Progenitor cell of endocrine pancreas (in vitro differentiated cells): ENCODE measurements at places on chromosomes 4 and X. TPM values are rescaled to one million over a fixed set of nuclear protein-coding genes. Genes with fewer than 3 reads are reported as not detected.

GRCh38 chr4:116664198-116664597 is 421.2 kb downstream of the TRAM1L1 start:
- no peak overlapping the region for H3K27ac ChIP-seq
- no peaks in the 10 kb centered on the region for H3K36me3 ChIP-seq
- no peaks in the 10 kb centered on the region for H3K4me1 ChIP-seq
- H3K27me3 ChIP-seq = no peaks in the 10 kb centered on the region
- DNase-seq = no peak

The HMX1 gene
- 0.65 and 0.87 TPM in 2 replicates for total RNA-seq

The FATE1 gene
- total RNA-seq = 0.78 TPM in 1 of 2 replicates, not detected in the other

- no peaks in the 10 kb centered on the region for H3K36me3 ChIP-seq
- peaks cover 7% of the 10 kb centered on the region for H3K4me1 ChIP-seq
- H3K27ac ChIP-seq = no peak overlapping the region
- no peak overlapping the region for H3K4me3 ChIP-seq
- H3K27me3 ChIP-seq = peaks cover 2% of the 10 kb centered on the region
Observed at GRCh38 chrX:109511113-109511512, 25.5 kb upstream of the NXT2 start.

The GPRIN3 gene
- 14.8 and 16.0 TPM in 2 replicates for total RNA-seq

DNA sequence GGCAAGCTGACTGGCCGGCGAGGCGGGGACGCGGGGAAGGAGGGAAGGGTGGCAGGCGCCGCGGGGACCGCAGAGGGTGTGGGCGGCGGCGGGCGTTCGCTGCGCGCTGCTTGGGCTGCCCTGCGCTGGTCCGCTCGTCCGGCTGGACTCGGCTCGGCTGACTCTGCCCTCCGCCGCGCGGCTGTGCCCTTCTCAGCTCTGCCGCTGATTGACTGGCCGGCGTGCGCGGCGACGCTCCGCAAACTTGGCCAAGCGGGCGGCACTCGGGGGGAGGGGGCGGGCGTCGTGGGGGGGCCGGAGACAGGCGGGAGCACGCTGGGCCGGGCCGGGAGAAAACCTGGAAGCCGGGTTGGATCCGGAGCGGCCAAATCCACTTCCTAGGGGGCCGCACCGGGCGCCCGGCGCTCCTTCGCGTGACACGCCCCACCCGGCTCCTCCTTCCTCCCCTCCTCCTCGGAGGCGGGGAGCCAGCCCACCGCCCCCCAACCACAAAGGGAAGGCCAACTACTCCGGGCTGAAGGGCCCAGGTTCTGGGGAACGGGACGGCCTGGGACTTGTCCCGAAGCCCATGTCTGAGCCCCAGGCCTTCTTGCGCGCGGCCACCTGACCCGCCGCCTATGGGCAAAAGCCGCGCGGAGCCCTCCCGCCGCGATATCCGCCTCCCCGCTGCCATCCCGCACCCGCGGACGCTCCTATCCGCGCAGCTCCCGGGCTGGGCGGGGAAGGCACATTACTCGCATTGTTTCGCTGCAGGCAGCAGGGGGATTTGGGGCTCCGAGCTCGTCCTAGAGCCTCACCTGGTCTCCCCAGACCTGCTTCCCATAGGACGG is at the start of gene GPC4:
Gene GPC4 (minus strand): TSS at position 214 of the 830 bp plus-strand sequence. CDS start 524 bp downstream, outside the sequence.
- peaks cover 73% of the 10 kb centered on the region for H3K27me3 ChIP-seq
- H3K27ac ChIP-seq = peak within 1 kb of the TSS; percentile 85
- peak; percentile 59 for DNase-seq

DNA sequence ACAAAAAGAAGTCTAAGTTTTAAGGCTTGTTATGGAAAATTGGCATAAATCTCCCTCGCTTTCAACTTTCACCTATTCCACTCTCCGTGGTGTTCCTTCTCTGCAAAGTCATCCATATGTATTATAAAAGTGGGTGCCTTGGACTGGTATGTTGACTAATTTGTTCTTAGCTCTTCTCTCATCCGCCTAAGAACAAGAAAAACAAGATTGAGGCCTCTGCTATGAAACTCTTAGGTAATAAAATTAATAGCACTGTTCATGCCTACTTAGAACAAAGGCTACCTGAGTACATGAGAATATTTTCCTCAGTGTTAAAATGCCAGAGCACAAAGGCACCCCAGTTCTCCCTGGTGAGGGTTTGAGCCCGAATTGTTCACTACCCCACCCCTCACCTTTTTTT is 1.3 kb downstream of the CNGA1 start:
- no peaks in the 10 kb centered on the region for H3K27me3 ChIP-seq
- peaks cover 14% of the 10 kb centered on the region for H3K36me3 ChIP-seq
- no peak for DNase-seq
- no peak overlapping the region for H3K4me3 ChIP-seq
- H3K4me1 ChIP-seq = peaks cover 16% of the 10 kb centered on the region
- no peak overlapping the region for H3K27ac ChIP-seq

DNA sequence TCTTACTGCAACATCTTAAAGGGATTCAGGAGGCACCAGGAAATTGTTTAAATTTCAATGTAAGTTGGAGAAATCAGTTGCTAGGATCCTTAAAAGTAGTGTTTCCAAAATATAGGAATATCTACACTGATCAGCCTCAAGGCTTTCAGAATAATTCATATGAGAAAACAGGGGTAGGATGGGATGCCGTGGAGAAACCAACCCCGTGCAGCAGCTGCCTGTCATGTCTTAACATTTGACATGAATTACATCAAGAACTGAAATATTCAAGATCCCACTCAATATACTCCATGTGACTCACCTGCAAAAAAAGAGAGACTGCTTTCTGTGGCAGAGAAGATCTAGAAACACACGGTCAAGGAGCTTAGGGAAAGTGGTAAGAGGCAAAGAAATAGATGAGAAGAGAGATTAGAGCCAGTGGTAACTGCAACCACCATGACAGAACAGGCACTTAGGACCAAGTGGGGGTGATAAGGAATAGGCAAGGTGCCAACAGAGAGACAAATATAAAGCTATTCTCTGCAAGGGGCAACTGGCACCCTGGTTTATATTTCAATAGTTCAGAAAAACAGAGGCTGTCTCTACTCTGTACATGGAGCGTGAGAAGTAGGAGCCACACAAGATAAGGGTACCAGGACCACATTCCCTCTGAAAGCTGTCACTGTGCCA is 64.0 kb downstream of the SLC39A8 start:
- H3K27me3 ChIP-seq = no peaks in the 10 kb centered on the region
- H3K4me3 ChIP-seq = no peak overlapping the region
- DNase-seq = no peak
- H3K36me3 ChIP-seq = no peaks in the 10 kb centered on the region

DNA sequence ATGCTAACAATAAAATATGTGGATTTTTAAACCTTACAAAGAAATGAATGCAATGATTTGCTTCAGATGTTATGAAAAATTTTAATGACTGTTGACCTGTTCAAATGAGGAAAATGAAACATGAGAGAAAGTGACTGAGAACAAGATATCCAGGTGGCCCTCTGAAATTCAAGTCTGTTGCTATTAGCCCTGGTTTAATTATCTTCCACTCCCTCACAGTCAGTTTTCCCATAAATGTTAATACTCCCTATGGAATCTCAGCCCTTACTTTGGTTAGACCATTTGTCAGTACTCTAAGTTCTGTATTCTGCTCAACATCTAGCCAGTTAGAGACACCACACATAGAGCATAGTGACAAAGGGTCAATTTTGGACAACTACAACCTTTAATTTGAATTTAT is 327.8 kb downstream of the PDGFC start:
- H3K36me3 ChIP-seq = no peaks in the 10 kb centered on the region
- H3K4me1 ChIP-seq = no peaks in the 10 kb centered on the region
- no peak overlapping the region for H3K4me3 ChIP-seq
- no peaks in the 10 kb centered on the region for H3K27me3 ChIP-seq
- no peak for DNase-seq

- no peak overlapping the region for H3K4me3 ChIP-seq
- no peaks in the 10 kb centered on the region for H3K36me3 ChIP-seq
- H3K27me3 ChIP-seq = no peaks in the 10 kb centered on the region
- DNase-seq = no peak
- H3K4me1 ChIP-seq = peaks cover 5% of the 10 kb centered on the region
Observed at GRCh38 chr4:138686106-138686835, 329.3 kb upstream of the NOCT start.

DNA sequence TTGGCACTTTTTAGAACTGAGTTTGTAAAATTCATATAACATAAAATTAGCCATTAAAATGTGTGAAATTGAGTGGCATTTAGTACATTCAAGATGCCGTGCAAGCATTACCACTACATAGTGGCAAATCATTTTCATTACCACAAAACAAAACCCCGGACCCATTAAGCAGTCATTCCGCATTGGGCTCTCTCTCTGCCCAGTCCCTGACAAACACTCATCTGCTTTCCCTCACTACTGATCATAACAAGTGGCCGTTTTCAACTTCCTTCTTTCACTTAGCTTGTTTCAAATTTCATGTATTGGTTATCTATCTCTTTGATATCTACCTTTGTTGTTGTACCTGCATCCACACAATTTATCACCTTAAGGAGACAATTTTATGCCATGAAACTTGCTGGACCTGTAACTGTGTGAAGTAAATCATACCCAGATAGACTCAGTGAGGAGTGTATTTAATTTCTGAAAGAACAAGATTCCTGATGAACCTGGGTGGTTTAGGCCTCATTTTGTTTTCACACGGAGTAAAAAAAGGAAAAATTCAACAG is 202.1 kb downstream of the OR13H1 start:
- no peaks in the 10 kb centered on the region for H3K27me3 ChIP-seq
- H3K4me3 ChIP-seq = no peak overlapping the region
- H3K36me3 ChIP-seq = peaks cover 60% of the 10 kb centered on the region
- no peaks in the 10 kb centered on the region for H3K4me1 ChIP-seq

The RTL5 gene
- 19.4 and 21.1 TPM in 2 replicates for total RNA-seq

- no peaks in the 10 kb centered on the region for H3K4me1 ChIP-seq
- DNase-seq = no peak
- H3K27me3 ChIP-seq = no peaks in the 10 kb centered on the region
- no peak overlapping the region for H3K4me3 ChIP-seq
Observed at GRCh38 chr4:97590266-97590665, 553.0 kb downstream of the STPG2 start.

DNA sequence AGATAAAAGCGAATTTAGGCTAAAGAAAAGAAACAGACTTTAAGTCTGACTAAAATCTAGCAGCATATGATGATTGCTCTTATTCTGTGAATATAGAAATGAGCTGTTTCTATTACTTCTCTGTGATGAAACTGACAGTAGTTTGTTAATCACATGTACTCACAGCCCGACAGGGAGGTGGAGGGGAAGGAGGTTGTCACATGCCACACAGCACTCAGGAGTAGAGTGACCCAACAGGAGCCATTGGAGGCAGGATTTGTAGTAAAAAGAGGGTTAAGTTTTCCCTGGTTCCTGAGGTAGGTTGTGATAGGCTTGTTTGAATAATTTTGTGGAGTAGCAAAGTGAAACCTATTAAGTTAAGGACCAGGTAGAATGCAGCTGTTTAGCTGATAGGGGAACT is 495.9 kb downstream of the CENPC start:
- no peak overlapping the region for H3K4me3 ChIP-seq
- no peaks in the 10 kb centered on the region for H3K36me3 ChIP-seq
- no peaks in the 10 kb centered on the region for H3K27me3 ChIP-seq
- no peak for DNase-seq

- H3K4me3 ChIP-seq = no peak overlapping the region
- H3K27me3 ChIP-seq = no peaks in the 10 kb centered on the region
- no peaks in the 10 kb centered on the region for H3K4me1 ChIP-seq
- no peaks in the 10 kb centered on the region for H3K36me3 ChIP-seq
Observed at GRCh38 chr4:119172223-119172622, 36.6 kb downstream of the MYOZ2 start.

The BGN gene
- total RNA-seq = 0.98 and 1.1 TPM in 2 replicates

GRCh38 chr4:52935317-52935716 is 73.2 kb downstream of the RASL11B start:
- H3K4me1 ChIP-seq = peaks cover 30% of the 10 kb centered on the region
- H3K4me3 ChIP-seq = no peak overlapping the region
- H3K27me3 ChIP-seq = no peaks in the 10 kb centered on the region

DNA sequence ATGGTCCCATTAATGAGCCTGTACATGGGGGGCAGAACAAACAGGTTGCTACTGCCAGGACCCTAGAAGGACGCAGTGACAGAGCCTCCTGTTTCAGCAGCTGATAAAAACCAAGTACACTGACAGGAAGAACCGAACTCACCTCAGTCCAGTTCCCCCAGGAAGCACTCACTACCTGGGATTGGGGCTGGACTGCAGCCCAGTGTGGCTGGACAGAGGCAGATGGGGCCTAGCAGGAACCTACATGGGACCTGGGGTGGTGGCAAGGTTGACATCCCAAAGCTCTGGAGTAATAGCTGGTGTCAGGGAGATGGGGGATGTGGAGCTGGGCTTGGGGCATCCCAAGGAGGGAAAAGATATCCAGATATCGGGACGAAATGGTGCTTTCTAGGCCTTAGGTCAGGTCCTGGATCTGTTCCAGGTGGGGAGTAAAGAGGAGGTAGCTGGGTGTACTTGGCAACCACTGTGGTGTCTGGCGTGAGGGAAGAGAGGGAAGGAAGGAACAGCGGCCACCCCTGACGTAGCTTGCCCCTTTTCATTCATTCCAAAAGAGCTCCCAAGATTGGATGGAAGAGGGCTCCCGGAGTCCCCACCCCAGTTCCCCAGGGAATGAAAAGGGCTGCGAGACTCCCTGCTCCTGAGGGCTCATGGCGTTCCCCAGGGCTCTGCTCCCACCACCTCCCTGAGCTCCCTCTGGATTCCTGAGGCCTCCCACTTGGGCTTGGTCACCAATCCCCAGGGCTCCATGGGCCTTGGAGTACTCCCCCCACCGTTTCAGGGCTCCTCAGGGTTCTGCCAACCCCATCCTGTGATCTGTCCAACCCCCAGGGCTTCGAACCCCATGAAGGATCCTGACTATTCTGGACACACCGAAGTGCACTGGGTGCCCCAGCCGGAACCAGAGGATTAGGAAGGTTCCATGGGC is 4.5 kb downstream of the EMD start:
- H3K27me3 ChIP-seq = no peaks in the 10 kb centered on the region
- H3K27ac ChIP-seq = no peak overlapping the region
- H3K36me3 ChIP-seq = peaks cover 2% of the 10 kb centered on the region
- DNase-seq = no peak
- H3K4me1 ChIP-seq = peaks cover 9% of the 10 kb centered on the region

The GAGE1 gene
- not detected in 2 replicates for total RNA-seq

GRCh38 chr4:53932796-53933610 is 131.4 kb downstream of the CHIC2 start:
- no peak overlapping the region for H3K27ac ChIP-seq
- H3K27me3 ChIP-seq = peaks cover 10% of the 10 kb centered on the region
- H3K4me3 ChIP-seq = no peak overlapping the region
- H3K4me1 ChIP-seq = peaks cover 4% of the 10 kb centered on the region
- H3K36me3 ChIP-seq = no peaks in the 10 kb centered on the region
